ENCODE measurements at places on chromosomes 4 and X. TPM values are rescaled to one million over a fixed set of nuclear protein-coding genes. Genes with fewer than 3 reads are reported as not detected.

- H3K27ac ChIP-seq = peak overlapping the region; percentile 98
- H3K27me3 ChIP-seq = no peaks in the 10 kb centered on the region
- H3K36me3 ChIP-seq = no peaks in the 10 kb centered on the region
- peak; percentile 90 for DNase-seq
- H3K4me1 ChIP-seq = peaks cover 31% of the 10 kb centered on the region
- H3K4me3 ChIP-seq = peak overlapping the region; percentile 77
Observed at GRCh38 chrX:153970357-153971123, 1.1 kb downstream of the HCFC1 start.

RASGEF1B gene
- 31.8 TPM for total RNA-seq

CCSER1 gene
- 24.2 TPM for total RNA-seq

RWDD4 gene
- 10.0 TPM for total RNA-seq

All from spleen (tissue), 13 donors.